Activated naive CD4-positive, alpha-beta T cell (primary cell): ENCODE measurements at places on chromosomes 7 and 10.

GRCh38 chr7:131583430-131583829 lies 27.0 kb upstream of the PODXL start:
- no peak for DNase-seq

GRCh38 chr10:36280890-36281499 lies 638.9 kb upstream of the FZD8 start:
- DNase-seq = no peak

GRCh38 chr10:4488904-4489303 lies 337.1 kb upstream of the AKR1E2 start:
- no peak for DNase-seq

DNA sequence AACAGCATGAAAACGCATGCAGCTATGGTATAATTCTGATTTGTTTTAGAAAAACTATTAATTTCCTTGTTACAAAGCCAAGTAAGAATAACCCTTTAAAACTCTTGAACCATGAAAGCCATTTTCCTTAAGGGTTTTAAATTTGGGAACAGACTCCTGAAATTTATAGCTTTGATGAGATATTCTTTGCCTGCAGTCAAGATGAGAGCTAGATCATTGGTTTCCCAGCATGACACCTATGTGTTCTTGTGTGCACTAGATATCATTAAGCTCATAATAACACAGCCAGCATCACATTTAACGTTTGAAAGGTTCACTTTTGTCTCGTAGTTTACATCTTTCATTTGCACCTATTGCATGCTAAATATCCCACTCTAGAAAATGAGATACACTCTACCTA lies 202.2 kb downstream of the PHF14 start:
- no peak for DNase-seq

- no peak for DNase-seq
Measured at GRCh38 chr7:2283074-2283473, 31.2 kb downstream of the SNX8 start.

GRCh38 chr7:38222481-38223096 lies 44.5 kb downstream of the STARD3NL start:
- no peak for DNase-seq

- no peak for DNase-seq
Measured at GRCh38 chr7:41637049-41637448, 65.8 kb downstream of the INHBA start.

DNA sequence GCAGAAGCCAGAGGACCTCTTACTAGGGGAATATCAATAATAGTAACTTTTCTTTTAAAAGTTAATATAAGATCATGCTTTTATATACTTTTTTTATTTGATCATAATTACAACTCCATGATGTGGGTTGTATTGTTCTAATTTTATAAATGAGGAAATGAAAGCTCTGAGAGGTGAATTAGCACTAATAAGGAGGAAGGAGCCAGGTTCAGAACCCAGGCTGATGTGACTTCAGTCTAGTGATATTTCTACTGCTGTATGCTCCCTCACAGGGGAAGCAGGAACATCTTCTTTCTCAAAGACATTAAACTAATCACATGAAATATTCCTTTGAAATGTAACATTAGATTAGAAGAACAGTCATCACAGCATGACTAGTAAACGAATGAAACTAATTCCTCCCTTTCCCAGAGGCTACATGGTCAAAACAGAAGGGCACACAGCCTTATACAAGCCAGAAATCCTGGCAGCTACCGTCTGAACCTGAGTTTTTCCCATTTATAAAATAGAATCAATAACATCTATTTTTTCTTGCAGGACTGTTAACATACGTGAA lies 81.4 kb upstream of the GJD4 start:
- DNase-seq = no peak

DNA sequence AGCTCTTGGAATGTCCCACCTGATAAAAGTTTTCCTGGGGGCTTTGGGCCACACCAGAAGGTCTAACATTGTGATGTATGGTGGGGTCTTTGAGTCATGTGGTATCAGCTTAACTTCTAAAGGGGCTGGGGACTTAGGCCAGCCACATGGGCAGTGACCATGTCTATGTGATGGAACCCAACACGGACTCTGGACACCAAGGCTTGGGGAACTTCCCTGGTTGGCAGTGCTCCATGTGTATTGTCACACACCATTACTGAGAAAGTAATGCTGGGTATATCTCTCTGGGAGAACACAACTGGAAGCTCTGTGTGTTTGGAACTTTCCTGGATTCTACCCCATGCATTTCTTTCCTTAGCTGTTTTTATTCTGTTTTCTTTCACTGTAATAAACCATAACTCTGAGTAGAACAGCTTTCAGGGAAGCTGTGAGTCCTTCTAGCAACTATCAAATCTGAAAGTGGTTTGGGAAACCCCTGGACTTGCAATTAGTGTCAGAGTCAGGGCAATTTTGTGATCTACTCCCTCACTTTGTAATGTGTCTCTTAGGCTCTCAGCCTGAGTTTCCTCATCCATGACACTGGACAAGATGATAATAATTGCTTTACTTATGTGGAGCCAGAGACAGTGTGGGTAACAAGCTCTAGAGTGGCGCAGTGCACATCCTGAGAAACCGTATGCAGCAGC lies 28.4 kb upstream of the AGK start:
- DNase-seq = no peak

- no peak for DNase-seq
Measured at GRCh38 chr7:32658034-32658433, 162.7 kb downstream of the AVL9 start.

DNA sequence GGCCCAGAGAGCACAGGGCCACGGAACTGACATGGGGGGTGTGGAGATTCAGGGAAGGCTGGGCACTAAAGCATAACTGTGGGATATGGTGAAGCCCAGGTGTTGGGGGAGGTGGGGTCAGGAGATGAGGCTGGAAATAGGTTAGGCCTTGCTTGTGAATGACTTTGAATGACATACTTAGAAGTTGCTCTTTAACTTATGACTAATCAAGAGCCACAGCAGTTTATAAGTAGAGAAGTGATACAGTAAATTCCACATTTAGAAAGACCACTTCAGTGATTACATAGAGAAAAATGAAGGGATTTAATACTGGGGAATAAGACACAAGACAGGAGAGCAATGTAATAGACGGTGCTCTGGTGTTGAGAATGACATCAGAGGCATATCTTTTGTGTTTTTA lies 120.8 kb upstream of the SEC61G start:
- DNase-seq = no peak

DNA sequence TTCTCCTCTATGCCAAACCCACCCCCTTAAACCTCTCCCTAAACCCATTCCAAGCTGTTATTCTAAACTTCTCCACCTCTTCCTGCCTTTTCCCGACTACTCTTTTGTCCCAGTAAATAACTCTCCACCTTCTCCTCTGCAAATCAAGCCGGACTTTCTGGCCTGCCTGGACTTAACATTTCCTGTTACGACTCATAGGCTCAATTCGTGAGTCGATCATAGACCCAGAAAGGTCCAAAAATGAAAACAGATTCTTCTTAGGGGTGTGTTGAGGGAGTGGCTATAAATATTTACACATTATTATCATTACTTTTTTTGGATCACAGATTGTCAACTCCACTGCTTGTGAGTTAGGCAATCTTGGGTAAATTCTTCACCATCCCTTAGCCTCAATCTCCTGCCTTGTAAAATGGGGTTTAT lies 59.0 kb upstream of the HABP2 start:
- DNase-seq = no peak

DNA sequence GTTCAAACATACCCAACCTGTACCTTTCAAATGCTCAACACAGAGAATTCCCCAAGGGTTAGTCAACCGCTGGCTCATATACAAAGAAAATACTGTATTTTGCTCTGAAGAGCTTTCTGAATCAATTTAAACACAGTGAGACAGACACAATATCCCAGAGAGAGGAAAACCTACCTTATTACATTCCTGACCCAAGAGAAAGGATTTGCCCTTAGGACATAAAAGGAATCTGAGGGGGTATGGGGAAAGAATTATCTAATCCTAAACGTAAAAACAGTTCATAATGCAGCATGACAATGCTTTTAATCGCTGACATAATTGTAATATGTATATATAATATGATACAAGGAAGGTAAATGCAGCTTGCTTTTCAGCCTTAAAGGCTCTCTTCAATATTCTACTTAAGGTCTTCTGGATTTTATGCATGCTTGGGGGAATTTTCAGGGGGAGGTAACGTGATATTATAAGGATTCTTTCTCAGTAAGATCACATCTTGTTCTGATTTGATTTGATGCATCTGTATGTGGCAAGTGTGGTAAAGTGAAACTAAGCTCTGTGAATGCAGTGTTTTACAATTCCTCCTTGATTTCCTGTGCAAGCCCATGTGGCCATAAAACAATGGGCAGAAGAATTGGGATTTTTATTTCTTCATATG lies 240.5 kb downstream of the GLI3 start:
- no peak for DNase-seq

- DNase-seq = no peak
Measured at GRCh38 chr10:125992254-125992653, 95.9 kb downstream of the FANK1 start.

DNA sequence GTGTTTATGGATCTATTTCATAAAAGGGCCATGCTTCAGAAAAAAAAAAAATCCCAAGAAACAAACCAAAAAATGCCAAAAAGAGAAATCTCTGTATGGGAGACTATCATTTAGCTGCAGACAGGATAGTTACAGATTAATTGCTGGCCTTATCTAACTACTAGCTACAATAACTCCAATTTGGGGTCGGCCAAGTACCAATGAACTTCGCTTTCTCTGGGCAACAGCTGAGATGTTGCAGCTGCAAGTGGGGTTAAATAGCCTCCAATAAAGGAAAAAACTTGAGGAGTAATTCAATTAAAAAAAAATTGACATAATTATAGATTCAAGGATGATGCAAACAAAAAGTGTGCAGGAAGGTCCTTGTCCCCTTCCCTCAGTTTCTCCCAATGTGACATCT lies 73.6 kb downstream of the PFKFB3 start:
- DNase-seq = no peak

DNA sequence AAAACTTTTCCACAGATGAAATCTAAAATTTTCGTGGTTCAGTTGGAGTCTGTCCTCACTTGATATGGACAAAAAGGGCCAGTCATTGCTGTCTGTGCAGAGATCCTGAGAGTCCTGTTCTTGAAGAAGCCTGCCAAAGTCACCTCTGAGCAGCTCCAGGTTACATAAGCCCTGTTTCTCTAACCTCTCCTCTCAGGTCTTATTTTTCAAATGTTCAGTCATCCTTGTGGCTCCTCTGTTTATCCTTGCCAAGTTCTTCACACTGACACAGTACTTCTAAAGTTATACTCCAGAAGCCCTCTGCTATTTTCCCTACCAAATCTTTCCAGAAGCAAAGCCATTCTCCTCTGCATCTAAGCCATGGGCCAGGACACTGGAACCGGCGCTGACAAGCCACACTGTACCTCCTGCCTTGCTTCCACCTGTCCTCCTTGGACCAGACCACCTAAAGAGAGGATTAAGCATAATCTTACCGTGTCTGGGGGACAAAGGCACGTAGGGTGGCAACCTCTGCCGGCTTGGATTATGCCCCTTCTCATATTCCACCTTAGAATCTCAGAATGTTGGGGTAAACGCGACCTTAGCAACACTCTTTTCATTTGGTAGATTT lies 161.6 kb downstream of the JAZF1 start:
- no peak for DNase-seq

DNA sequence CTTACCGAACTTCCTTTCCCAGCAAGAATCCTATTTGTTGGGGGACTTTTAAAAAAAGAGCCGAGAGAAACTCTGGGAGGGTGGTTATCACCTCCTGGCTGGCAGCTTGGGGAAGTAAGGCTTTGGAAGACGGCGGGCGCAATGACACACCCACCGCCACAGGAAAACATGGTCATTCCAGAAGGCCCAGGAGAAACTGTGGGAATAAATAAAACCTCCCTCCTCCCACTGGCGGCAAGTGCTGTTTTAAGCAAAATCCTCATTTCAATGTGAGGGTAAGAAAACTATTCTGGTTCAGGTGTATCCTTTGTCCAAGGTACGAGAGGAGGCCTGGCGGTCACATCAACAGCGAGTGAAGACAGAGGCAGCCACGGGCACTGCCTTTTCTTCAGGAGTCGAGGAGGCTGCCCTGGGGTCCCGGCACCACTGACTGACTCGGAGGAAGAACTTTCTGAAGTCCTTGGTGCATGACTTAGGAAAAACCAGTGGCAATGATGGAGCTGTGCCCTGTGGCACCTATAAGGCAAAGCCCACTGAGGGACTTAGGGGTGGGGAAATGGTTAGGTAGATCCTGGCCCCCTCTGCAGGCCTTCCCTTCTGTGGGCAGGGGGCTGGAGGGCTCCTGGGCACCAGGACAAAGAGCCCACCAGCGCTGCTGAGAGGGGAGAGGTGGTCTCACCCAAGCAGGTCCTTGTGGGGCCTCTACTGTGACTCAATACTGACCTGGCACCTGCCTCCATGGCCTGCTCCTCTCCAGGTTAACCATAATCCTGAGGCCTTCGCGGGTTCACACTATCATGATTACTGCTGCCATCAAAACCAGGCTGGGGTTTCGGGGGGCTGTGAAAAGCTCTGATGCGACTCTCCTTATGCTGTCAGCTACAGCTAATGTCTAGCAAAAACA lies 21.4 kb downstream of the DNAJB12 start:
- no peak for DNase-seq

DNA sequence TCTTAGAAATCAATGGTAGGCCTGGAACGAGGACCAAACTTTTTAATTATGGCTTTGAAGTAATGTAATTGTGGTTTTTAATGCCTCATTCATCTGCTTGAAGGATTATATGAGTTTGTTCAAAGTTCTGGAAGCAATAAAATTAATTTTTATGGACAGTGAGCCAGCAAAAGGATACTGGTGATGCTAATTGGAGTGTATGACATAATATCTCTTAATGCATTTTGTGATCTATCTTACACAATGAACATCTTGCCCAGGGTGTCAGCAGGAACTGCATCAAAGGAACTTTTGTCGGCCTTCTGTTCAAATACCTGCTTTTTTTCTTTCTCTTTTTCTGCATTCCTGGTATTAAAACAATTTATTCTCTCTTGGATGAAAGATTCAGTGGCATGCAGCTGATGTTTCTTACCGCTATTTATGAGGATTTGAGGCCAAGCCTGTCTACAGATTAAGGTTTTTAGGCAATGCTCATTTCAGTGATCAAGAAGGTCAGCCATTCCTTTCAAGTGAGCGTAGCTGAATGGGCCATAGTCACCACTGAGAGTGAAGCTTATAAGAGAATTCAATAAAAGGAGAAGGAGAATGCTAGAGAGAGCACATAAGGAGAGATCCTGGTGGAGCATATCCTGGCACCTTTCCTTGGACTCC lies 974.8 kb downstream of the SORCS3 start:
- DNase-seq = no peak

DNA sequence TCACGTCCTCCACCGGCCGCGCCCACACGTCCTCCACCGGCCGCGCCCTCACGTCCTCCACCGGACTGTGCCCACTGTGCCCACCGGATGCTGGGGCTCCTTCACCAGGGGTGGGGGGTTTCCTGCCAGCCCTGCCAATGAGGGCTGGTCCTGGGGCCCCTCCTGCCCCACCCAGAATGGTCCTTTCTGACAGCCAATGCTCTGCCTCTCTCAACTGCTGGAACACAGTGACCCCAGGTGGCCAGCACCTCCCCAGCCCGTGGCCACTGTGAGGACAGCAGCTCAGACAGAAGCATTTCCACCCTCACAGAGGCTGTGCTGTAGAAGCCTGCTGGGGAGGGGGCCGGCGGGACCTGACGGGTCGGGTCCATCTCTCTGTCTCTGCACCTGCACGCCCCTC lies 90.1 kb upstream of the DNAAF5 start:
- DNase-seq = peak; percentile 31
